NCI-H1930 (cell line): ENCODE measurements at places on chromosomes 3 and 15.

DNA sequence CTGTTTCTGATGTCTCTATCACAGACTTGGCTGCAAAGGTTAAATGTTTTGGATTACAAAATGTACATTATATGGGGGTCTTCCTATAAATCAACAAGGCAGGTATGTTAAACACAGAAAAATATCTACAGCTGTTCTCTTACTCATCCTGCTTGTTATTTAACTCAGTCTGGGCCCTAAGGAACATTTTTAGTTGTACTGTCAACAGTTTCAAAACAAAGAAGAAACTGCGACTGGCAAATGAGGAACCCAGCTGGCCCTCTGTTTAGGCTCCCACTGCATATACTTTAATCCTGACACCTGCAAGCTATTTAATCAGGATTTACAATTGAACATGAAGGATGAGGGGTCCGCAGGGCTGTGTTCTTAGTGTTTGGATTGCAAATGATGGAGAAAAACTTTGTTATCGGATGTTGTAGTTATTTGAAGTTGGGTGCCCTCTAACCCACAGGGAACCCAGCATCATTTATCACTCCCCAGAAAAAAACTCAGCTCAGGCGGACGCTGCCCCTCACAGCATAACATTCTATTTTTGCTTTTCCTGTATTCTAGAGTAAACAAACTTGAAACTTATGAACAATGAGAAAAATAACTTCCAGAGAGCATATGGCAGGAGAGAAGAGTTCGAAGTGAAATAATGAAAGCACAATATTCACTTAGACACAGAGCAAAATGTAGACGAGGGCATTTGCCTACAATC, 91.2 kb downstream of the POLR2M start:
- no peak for DNase-seq

GRCh38 chr15:101635944-101636727, 16.0 kb downstream of the TM2D3 start:
- DNase-seq, result no peak

- peak; percentile 22 for DNase-seq
Observed at GRCh38 chr3:114498539-114499370, 204.9 kb downstream of the TIGIT start.

GRCh38 chr3:186255703-186256331, 106.2 kb downstream of the DGKG start:
- DNase-seq, result no peak

GRCh38 chr3:62493109-62493801, 119.9 kb upstream of the FEZF2 start:
- no peak for DNase-seq

DNA sequence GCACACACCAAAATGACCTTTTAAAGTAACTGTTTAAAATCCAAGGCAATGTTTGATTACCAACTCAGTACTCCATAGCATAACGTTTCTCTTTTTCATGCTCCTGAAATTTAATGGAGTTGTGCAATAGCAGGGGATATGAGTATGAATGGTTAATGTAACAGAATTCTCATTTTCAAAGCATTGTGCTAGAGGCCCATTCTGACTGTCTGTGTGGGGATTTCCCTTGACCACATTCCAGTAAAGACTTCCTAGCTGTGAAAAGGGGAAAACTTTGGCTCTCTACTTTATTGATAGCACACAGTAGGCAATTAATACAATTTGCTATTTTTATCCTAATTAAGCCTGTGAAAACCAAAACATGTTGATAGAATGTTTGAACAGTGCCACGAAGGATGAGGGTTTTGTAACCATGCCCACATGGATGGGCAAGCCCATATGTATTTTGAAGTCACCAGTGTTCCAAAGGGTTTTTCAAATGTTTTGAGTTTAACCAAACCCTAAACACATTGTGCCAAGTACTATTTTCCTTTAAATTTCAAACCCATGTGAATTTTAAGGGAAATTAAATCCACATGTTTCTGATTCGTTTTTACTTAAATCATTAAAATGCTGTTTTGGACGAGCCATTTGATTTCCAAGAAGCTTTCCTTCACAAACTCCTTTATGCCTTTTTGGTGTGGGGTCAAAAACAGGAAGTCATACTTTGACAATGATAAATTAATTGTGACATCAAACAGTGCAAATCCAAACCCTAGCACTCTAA, 261.2 kb downstream of the SHOX2 start:
- no peak for DNase-seq

DNA sequence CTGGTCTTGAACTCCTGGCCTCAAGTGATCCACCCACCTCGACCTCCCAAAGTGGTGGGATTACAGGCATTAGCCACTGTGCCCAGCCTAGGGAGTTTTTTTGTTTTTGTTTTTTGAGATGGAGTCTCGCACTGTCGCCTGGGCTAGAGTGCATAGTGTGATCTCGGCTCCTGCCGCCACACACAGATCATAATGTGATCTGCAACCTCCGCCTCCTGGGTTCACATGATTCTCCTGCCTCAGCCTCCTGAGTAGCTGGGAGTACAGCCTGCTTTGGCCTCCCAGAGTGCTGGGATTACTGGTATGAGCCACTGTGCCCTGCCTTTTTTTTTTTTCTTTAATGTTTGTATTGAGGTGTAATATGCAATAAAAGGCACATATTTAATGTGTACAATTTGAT, 78.2 kb downstream of the SMAD3 start:
- no peak for DNase-seq

- no peak for DNase-seq
Observed at GRCh38 chr3:139465636-139466035, 10.7 kb downstream of the RBP2 start.

GRCh38 chr3:83953417-83954089, 1005.2 kb upstream of the CADM2 start:
- DNase-seq, result no peak

- DNase-seq, result no peak
Observed at GRCh38 chr3:87161013-87161412, 66.1 kb upstream of the CHMP2B start.

DNA sequence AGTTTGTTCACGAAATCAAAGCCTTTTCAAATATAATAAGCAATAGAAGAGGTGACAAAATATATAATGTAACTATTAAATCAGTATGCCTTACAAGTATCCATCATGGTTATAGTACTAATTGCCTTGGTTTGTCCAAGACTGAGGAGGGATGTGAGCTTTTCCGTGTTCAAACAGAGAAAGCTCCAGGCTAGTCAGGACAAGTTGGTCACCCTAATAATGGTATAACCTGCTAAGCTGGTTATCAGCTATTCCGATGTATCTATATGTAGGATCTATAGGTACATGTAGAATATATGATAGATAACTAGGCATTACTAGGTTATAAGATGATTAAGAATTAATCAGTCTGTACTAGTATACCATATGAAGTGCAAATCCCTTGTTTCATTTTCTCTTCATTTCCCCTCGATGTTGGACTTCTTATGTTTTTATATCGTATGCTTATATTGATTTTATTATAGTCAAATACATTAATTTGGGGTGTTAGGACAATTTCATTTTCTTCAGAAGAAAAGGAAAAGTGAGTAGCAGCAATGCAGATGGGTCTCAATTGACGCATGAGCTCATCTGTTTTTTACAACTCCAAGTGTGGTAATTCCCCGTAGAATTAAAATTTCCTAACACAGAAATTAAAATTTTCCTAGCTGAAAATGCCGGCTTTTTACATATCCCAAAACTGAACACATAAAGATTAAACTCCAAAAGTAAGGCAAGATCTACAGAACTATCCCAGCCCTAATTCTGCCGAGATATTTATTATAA, 419.1 kb downstream of the TIGIT start:
- DNase-seq, result no peak

- no peak for DNase-seq
Observed at GRCh38 chr15:98786717-98787116, 138.4 kb downstream of the IGF1R start.

DNA sequence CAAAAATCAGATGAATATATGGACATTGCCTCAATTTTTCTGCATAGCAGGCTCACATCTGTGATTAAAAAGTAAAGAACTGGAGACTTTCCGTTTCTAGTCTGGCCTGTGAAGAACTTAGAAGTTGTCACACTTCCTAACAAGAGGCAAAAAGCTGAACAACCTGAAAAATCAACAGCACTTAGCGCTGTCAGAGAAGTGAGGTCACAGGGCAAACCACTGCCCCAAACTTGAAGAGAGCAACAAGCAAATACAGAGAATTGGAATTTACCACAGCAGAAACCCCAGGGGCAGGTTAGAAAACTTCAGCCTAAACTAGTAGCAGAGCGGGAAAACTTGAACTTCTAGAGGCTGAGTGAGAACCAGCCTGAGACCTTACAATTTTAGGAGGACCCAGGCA, 38.9 kb downstream of the CCDC54 start:
- no peak for DNase-seq

DNA sequence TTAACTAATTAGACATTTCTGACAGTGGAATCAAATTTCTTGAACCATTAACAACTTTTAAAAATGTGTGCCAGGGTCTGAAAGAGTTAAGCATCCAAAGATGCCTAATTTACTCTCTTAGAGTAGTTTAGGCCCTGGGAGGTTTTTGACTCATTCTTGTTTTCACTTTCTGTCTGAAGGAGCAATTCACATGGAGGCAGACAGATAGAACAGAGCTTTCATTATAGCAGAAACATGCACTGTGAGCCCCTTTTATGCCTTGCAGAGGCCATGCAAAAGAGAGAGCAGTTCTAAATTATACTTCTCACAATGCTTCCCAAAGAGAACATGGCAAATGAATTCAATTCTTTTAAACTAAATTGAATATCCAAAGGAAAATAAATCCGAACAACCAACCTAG, 554.8 kb downstream of the MFSD1 start:
- DNase-seq, result no peak

DNA sequence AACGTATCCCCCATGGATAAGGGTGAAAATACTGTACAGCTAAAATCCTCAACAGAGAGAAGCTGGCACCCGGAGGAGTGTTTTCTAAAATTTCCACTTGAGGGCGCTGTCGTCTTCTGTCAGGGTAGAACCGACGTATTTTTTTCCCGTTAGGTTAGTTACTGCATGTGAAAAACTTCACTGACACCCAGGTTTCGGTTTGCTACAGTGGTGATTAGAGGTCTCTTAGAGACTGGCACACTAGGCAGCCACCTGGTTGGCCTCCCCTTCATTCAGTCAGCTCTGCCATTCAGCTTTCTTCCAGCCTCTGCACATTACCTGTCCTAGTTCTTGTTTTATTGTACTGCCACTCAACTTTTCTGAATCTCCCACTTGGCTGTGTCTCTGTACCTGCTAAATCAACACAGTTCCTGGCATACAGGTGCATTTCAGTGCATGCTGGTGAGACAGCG, 18.4 kb downstream of the CCK start:
- DNase-seq, result no peak

DNA sequence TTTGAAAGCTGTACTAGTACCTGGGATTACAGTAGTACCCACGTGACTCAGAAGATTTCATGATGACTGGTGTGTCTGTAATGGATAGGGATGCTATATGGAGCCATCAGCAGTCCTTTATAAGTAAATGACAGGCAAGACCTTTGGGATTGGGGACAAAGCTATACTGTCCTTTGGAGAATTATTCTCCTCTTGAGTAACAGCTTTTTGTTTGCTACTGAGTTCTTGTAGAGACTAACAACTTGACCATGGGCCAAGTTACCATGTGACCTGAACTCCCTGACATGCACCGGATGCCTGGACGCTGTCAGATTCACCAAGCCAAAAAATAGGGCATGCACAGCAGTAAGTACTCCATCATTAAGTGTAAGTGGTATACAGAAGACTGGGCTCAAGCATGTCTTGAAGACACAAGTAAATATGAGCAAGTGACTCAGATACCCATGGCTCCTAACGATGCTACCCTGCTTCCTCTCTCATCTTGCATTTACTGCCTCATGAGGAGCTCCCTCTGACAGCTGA, 12.9 kb downstream of the SEC11A start:
- no peak for DNase-seq

DNA sequence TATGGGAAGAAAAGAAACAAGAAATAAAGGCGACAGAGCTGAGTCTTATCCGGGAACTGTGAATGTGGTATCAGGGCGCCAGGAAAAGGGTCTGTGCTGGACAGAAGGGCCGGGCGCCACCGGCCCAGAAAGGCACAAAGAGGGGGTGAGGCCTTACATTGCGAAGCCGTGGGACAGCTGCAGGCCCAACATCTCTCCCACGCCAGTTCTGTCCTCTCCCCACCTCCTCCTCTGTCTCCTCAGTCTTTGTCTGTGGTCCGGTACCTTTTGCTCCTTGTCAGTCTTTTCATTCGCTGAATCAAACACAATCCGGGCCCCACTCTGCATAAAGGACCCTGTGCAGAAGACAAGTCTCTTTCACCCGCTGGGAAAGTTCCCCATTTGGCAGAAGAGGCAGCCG, 81.8 kb downstream of the LRIG1 start:
- DNase-seq, result no peak

- DNase-seq, result no peak
Observed at GRCh38 chr3:124563376-124563775, 166.9 kb upstream of the UMPS start.

- no peak for DNase-seq
Observed at GRCh38 chr15:31361764-31362515, 35.3 kb downstream of the KLF13 start.

- no peak for DNase-seq
Observed at GRCh38 chr3:16928386-16929132, 43.8 kb downstream of the PLCL2 start.

DNA sequence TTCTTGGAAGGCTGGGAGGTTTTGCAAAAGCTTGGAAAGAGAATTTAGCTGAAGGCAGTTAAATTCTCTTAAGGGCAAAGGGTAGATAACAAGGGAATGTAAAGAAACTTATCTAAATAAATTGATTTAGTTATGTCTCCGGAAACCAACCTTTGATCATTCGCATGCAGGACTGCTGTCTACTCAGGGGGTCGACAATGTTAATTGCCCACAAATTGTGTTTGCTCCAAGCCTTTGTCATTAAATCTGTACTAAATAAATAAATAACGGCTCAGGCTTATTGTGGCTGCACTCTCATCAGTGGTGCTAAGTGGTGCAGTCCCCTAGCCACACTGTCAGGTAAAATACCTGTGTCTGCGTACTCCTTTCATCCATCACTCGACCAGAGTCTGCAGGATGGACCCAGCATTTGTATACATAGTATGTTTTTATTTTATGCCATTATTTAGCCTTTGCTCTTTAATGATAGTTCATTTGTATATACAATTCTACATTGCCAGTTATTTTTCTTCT, 497.4 kb upstream of the RASGRP1 start:
- no peak for DNase-seq

DNA sequence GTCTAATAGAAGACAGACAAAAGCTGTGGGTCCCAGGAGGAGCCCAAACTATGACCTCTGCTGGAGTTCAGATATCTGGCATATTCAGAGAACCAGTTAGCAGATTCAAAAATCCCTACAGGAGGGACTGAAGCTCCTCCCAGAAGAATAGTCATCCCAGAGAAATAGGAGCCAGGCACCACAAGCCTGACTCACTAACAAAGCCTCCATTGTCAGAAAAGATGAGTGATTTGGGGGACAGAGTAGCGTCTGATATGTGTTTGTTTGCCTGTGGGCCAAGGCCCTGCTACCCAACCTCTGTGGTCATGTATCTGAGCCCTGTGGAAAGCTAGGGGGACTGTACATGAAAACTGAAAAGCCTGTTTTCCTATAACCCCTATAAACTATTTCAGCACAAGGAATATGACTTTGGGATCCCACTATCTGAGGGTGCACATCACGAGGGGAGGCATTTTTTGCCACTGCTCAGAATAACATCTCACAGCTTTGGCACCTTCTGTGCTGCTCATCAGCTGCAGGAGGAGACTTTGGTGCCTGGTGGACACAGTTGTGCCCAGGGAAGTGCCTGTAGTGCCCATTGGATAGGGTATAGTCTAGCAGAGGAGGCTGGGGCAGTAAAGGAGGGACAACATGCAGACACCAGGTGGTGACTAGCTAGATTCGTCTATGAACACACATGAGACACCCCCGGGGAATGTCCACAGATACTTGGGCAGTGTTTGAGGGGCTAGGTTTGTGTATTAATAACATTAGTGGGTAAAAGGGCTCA, 9.7 kb upstream of the LARP6 start:
- no peak for DNase-seq
